NCI-H1417 (cell line): ENCODE measurements at places on chromosomes 3 and 15.

- no peak for DNase-seq
These were observed 621 bp downstream of the ANXA2 start for GRCh38 chr15:60396958-60397771.

DNA sequence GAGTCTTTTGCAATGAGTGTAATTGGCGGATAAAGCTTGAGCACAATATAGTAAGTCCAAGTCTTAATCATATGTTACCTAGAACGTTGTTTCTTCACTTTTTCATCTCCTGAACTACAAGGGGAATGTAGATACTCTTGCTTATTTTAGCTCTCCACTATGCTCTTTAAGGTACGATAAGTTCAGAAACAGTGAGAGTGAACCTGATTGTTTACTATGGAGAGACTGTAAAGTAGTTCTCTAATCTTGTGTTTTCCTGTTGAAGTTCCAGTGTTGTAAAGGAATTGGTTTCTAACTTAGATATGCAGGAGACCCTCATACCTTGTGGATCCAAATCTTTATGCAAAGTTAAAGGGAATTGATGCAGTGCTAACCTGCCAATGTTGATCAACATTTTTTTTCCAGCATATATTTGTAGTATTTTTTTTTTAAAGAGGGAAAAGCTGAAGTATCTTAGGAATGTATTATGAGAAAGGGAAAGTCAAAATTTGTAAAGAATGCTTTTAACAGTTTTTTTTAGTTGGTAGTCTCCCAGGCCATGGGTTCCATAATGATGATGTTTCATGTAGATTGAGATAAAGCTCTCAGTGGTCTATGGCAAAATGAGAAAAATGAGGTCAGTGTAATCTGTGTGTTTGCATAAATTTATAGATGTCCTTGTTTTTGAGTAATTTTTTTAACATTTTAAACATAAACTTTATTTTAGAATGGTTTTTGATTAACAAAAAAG is 14.9 kb downstream of the ATP11B start:
- no peak for DNase-seq

GRCh38 chr3:8457039-8457438 is 44.6 kb upstream of the LMCD1 start:
- DNase-seq = no peak

DNA sequence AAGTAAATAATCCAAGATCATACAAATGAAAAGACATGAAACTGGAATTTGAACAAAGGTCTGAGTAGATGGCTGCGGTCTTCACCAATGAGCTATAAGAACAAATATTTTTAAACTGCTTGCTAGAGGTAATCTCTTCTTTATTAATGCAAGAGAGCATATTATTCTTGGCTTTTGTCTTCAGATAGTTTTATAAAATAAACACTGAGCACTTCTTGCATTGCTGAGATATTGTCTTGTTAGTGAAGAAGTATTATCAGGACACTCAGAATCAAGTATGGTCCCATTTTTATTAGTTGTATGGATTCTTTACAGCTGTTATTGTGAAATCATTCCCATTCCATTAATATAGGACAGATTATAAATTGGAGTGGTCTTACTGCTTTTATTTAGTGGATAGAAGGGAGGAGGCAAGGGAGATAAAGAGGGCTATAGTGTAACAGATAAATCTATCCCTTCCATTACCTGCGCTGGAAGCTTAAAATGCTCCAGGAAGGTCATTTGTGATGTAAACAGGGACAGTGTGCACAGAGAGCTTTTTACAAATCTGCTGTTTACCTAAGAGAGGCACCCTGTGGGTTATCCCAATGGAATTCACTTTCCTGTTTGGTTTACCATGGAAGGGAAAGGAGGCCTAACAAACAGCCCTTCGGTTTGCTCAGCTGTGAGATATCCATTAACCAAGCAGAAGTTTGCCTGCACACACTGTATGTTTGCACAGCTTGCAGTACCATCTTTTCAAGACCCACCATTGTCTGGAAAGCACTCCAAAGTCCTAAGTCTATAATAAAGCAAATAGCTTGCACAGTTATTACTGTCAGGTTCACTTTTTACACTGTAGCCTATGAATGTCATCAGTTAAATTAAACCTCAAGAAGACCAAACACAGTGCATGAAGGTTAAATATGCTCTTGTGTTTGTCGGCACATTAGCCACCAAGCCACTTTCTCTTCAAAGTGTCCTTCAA is 347.7 kb upstream of the TGFBR2 start:
- DNase-seq = peak; percentile 66

DNA sequence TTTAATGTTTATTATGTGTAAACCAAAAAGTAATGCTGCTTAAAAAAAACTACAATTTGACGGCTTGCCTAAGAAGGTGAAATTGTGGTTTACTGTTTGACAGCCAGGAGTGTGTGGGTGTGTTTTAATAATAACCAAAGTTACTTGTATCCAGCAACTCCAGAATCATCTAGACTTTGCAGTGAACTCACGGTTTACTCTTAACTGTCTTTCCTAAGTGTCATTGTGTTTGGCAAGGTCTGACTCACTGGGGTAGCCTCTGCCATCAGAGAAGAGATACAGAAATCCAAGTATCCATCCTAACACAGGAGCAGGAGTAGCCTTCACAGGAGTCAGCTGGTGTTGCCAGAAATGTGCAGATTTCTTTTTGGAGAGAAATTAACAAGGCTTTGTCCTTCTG is 151.1 kb downstream of the CTNNB1 start:
- DNase-seq = no peak

DNA sequence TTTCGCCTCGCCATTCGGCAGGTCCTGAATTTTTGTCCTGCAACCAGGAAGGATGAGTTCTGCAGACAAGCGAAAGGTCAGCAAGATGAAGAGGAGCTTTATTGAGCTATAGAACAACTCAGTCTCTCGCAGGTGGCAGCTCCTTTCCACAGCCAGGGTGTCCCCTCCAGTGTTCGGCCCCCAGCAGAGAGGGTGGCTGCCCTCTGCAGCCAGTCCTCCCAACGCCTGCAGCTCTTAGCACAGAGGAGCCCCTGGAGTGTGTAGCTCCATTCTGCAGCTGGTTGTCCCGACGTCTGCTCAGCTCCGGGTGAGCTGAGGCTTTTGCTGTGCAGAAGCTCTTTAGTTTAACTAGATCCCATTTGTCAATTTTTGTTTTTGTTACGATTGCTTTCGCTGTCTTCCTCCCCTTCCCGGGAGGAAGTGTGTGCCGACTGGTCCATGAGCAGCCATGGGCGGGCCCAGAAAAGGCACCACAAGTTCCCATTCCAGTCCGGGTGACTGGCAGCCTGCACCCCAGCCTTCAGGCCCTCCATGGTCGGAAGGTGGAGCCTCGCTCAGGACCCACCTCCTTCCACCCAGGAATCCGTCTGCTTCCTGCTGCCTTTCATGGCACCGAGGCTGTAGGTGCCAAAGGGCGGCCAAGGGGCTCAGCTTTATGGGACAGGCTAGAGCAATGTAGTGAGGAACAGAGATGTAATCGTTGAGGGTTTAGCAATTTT is 497.8 kb upstream of the CNTN4 start:
- no peak for DNase-seq

DNA sequence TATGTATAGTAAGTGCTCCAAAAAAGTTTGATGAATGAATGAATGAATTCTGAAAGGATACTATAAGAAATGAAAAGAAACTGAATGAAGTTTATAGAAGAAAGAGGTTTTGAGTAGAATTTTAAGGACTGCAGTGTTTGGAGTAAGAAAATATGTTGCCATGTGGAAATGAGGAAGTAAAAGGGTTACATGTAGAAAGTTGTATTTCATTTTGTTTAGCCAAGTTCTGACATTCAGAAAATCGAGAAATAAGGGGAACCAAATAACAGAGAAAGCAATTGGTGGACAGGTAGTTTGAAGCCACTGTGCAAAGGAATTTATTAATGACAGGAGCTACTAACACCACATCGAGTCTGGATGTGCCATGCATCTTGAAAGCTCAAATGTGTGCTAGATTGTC is 200.7 kb downstream of the SATB1 start:
- no peak for DNase-seq

GRCh38 chr3:111246967-111247760 is 175.5 kb downstream of the NECTIN3 start:
- DNase-seq = no peak
